Ovary (tissue), 10 donors: ENCODE measurements at places on chromosomes 2 and 18. TPM values are rescaled to one million over a fixed set of nuclear protein-coding genes. Genes with fewer than 3 reads are reported as not detected.

Gene DSG1
- total RNA-seq = not detected

- no peak for DNase-seq
Observed at GRCh38 chr18:27704736-27705361, 472.1 kb downstream of the CDH2 start.

DNA sequence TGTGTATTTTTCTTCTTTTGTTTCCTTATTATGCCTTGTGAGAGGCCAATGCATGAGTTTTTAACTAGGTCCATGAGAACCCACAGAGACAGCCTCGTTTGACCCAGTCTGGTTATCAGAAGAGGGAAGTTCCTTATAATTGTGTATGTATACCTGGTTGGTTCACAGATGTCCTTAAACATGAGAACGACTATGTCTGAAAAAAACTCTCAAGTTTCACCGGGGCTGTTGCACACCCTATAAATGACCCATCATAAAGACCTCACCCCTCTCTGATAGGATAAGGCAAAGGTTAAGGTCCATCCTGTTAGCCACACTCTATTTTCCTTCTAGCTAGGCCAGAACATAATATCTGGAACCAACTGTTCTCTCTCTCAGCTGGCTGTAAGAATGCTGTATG is 42.7 kb upstream of the MSH2 start:
- DNase-seq = no peak

DNA sequence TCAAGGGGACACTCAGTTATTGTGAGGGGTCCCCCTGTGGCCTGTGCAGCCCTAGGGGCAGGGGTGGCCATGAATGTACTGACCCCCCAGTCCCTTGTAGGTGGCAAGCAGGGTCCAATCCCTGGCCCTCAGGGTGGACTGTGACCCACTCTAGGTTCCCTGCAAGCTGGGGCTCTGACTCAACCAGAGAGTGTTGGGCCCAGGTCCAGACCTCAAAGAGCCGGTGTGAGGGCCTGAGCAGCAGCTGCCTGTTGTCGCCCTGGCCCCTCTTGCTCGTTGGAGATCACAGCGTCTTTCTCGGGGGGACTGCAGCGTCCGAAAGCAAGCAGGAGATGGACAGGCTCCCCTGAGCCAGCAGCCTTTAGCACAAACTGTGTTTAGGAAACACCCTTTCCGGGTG is 66.8 kb upstream of the ATG16L1 start:
- DNase-seq = no peak

Gene SERPINB11
- not detected for total RNA-seq

DNA sequence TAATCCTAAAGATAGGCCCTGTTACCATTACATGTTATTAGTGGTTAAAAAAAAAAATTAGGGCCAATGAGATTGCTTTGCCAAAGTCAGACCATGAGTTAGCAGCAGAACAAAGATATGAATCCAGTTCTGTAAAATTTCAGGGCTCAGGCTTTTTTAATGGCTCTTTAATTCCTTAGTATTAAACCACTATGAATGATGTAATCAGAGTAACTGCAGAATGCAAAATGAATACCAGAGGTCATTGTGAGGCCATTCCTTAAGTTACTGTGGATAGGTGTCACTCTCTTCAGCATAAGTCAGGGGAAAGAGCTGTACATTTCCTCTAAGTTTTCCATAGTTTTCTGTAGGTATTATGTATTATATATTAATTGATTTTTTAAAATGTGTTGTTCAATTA is 42.2 kb upstream of the TBR1 start:
- no peak for DNase-seq
